Keratinocyte (primary cell): ENCODE measurements at places on chromosomes 13 and 19. TPM values are rescaled to one million over a fixed set of nuclear protein-coding genes. Genes with fewer than 3 reads are reported as not detected.

Gene OR10H1
- polyA plus RNA-seq = not detected in 3 replicates

Gene TMEM259
- polyA plus RNA-seq = 61.5 to 136 TPM (median 88.0 TPM) in 3 replicates

Gene SRRM5
- polyA plus RNA-seq = 0.02 to 0.03 TPM (median 0.03 TPM) in 3 replicates

Gene RGS9BP
- 0.01 to 0.05 TPM (median 0.03 TPM) in 3 replicates for polyA plus RNA-seq

Gene HCST
- polyA plus RNA-seq = 0.19 to 0.30 TPM (median 0.25 TPM) in 3 replicates

Gene CYP4F2
- polyA plus RNA-seq = 0.06 to 0.15 TPM (median 0.13 TPM) in 3 replicates

Gene MICOS13
- polyA plus RNA-seq = 28.5 to 80.5 TPM (median 35.2 TPM) in 3 replicates

Gene ZNF486
- polyA plus RNA-seq = 3.6 to 5.4 TPM (median 4.4 TPM) in 3 replicates

Gene CPT1C
- polyA plus RNA-seq = 0.39 to 0.49 TPM (median 0.41 TPM) in 3 replicates
